Aorta (tissue), 5 donors: ENCODE measurements at places on chromosomes 5 and 9.

DNA sequence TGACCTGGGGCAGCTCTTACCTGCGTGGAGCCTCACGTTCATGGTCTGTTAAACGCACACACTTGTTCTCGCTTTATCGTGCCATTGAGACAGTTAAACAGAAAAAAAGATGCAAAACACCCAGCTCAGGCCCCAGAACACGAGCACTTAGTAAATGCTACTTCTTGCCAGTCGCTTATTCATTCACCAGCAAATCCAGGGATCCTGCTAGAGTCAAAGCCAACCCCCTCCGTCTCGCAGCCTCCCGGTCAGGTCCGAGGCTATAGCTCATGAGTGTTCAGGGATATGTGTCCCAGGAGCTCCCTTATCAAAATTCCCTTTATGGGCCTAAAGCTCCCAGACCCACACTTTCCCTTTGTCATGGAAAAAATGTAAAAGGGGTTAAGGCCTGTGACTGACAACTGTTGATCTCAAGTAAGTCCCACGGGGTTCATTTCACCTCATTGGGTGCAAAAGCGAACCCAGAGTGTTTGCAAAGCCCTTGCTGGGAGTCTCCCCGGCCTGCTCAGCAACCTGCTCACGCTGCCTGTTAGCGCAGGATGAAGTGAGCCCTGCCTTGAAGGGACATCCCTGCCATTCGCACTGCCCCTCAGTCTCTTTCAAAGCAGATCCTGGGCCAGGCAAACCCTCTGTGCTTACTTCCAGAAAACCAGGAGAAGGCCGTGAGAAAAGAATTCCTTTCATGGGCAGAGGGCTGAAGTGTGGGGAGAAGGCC, 40.7 kb downstream of the HRH2 start:
- DNase-seq: no peak

- DNase-seq: no peak
These were observed 263.1 kb downstream of the ASTN2 start for GRCh38 chr9:117151716-117152115.

DNA sequence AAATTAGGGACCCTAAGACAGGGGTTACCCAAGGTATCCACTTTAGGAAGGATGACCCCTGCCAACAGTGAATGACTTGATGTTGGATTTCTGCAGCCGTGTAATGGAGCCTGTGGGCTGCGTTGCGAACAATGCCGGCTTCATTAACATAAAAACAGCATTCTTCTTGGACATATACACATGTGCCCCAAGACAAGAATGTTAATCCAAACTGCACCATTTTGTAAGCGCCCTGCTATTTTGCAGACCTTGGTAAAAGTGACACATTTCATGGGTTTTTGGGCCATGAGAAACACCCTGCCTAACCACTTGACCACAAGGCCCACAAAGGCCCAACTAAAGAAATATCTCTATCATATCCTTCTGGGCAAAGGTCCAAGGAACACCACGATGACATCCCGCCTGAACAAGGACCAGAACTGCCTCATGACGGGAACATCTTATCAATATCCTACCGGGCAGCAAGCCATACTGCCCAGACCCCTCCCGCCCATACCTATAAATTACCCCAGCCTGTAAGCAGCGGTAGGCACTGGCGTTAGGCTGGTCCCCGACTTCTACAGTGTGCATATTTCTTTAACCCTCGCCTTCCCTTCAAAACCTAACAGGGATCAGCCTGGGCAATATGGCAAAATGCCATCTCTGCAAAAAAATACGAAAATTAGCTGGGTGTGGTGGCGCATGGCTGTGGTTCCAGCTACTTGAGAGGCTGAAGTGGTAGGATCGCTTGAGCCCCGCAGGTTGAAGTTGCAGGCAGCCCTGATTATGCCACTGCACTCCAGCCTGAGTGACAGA, 9.7 kb upstream of the PDCD1LG2 start:
- DNase-seq: no peak

- DNase-seq: no peak
These were observed 130.9 kb downstream of the EFNA5 start for GRCh38 chr5:107539726-107540330.

- no peak for DNase-seq
These were observed 8.3 kb upstream of the CHD1 start for GRCh38 chr5:98936948-98937715.

GRCh38 chr9:79154806-79155205, 417.0 kb upstream of the TLE4 start:
- no peak for DNase-seq

DNA sequence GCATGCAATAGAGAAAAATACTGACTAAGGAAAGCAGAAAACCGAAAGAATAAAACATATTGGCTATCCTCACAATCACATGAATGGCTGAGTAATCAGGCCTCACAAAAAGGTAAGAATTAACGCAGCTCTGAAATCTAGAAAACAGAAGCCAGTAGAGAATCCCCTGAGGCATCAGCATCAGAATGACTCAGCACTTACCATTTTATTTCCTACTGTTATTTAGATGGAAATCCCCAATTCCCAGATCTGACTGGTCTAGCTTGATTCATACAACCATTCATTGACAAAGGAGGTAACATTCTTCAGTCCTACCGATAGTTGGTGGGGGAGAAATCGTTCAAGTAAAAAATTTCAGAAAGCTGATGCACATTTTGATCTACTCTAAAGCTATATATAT, 1408.4 kb upstream of the WWC1 start:
- no peak for DNase-seq

GRCh38 chr5:82010696-82011095, 38.9 kb downstream of the ATG10 start:
- DNase-seq: no peak

DNA sequence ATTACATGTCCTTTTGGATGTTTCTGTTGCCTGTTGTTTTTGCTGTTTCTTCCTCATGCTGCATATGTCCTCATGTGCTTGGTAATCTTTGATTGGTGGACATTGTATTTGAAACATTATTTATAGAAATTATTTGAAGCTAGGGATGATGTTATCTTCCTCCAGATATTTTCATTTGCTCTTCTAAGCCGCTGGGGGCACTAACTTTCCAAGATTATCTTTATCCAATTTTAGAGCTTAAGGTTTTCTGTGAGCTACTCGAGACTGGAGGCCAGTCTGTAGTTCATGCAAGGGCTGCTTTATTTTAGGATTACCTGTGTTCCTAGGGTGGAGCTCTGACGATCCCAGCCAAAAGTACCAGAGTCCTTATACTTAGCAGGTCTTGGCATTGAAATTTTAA, 40.9 kb downstream of the STX17 start:
- no peak for DNase-seq

GRCh38 chr9:137760426-137760825, 117.2 kb upstream of the CACNA1B start:
- no peak for DNase-seq

DNA sequence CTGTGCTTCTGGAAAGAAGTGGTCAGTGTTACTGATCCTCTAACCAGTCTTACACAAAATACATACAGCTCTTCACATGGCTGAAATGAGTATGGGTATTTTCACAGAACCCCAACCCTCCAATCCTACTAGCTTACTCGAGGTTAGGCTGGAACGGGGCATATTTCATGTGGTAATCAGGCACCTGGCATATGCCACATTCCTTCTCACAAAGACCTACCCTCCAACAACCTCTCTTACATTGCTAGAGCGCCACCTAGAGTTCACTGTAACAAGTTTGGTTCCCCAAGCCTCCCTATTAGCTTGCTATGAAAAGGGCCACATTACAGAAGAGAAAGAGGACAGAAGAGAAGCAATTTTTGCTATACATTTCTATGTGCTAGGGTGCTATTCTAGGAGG, 597.3 kb downstream of the PRELID2 start:
- DNase-seq: no peak

DNA sequence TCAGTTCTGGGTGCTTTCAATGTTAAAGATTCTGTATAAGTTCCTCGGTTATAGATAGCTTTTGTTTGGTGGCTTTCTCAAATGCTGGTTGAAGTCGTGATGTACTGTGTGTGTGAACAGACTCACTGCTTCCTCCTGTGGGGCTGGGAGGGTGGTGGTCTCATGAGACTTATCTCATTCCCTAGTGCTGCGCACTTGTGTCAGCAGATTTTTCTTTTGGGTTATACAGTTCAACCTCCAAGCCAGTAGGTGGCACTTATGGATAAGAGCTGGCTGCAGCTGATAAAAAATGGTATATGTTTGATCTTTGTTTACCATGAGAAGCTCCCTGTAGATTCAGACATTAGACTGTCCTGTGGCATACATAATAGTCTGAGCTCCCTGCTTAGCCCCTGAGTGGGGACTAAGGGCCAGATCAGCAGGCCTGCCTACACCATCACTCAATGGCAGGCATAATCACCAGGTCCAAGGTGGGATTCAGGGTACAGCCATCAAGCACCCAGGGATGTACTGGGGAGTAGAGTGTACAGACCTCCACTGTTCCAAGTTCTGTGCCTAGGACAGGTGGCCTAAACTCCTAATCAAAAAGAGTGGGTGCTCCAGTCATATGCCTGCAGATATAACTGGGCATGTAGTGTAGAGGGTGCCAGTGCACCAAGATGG, 174.2 kb downstream of the OXCT1 start:
- DNase-seq: no peak

DNA sequence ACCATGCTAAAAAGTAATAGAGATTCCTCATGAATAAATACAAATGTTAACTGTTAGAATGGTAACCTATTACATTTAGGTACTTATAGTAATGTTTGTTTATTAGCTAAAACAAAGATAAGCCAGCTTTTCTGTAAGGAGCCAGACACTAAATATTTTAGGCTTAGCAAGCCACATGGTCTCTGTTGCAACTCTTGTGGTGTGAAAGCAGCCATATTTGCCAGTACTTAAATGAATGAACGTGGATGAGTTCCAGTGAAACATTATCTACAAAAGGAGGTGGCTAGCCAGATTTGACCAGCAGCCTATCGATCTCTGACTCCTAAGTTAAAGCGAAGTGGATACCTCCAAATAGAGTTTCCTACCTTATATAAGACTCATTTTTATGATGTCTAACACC, 331.6 kb downstream of the CDH12 start:
- DNase-seq: no peak

GRCh38 chr5:55518831-55519390, 15.9 kb downstream of the PLPP1 start:
- no peak for DNase-seq
